ENCODE measurements at places on chromosomes 12 and 14.
A peak's percentile ranks its signal among the peaks of the same experiment; 100 is the strongest.

DNA sequence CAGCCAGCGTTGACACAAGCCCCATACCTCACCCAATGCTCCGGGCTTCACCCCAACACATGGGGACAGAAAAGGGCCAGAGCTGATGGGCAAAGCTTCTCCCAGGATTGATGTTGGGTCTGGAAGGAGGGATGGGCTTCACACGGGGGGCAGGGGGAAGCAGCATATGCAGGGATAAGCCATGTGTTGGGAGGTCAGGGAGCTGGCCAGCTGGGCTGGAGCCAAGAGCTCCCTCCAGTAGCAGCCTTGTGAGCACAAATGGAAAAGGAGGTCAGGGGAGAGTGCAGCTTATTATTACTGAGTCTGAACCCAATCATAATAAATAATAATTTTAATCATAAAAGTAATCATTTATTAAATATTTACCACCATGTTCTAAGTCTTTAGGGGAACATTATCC is 9.3 kb downstream of the PLEKHD1 start:
- no peak for DNase-seq

DNA sequence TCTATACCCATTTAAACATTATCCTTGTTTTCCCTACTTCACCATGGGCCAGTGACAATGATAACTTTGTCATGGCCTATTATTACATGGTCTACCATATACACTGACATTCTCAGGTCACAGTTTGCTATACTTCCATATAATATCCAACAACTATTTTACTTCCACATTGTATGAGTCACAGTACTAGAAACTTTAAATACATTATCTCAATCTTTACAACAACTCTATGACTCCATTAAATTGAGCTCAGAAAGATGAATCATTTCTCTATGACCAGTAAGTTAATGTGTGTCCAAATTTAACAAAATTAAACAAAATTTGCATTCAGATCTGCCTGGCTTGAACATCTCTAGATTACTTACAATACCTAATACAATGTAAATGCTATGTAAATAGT is 93.9 kb downstream of the PLEKHG7 start:
- no peak for DNase-seq

GRCh38 chr14:22597265-22597664 is 835 bp upstream of the ABHD4 start:
- no peak for DNase-seq

DNA sequence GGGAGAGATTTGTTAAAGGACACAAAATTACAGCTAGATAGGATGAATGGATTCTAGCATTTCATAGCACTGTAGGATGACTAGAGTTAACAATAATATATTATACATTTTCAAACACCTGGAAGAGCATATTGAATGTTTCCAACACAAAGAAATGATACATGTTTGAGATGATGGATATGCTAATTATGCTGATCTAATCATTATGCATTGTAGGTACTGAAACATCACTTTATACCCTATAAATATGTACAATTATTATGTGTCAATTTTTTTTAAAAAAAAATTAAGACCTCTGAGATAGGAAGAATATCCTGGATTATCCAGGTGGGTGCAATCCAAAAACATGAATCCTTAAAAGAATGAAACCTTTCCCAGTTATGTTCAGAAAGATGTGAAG is 100.3 kb upstream of the CPNE8 start:
- DNase-seq: no peak

GRCh38 chr14:85590784-85591183 is 60.8 kb downstream of the FLRT2 start:
- no peak for DNase-seq

DNA sequence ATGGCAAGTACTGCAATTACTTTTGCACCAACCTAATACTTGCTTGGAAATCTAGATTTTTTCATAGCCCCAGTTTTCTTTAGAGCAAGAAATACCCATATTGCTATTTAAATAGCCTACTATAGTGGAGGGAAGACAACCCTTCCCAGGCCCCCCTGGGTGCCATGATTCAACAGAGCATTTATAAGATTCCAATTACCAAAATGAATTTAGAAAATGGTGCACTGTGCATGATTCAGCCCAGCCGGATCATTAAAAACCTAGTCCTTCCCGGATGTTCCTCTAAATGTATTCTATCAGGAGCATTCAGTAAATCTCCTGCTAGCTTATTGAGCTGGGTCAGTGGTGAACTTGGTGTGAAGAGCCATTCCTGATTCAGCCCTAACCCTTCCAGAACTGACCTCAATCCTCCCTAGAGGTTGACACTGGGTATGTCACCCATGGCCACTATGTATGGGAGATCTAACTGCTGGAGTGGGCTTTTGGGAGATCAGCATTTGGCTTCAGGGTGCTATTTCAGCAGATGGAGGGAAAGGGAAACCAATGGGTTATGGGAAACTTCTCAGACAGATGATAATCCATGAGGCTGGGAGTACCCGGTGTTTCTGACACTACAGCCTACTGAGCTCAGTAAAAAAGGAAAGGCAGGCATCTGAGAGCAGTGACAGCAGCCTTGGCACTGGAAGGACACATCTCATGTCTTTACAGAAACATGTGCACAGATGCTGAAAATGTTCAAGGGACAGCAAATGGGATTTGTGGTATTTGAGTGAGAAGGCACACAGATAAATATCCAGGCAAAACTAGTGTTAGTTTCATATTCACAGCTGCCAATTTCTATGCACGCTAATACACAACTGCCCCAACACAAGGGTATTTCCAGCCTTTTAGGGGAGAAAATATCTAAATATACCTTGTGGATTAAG is 258.9 kb downstream of the DPF3 start:
- DNase-seq: no peak

- peak; percentile 68 for DNase-seq
Measured at GRCh38 chr14:75050852-75051555, at the start of gene MLH3. TSS of gene MLH3 (minus strand) at chr14:75051467. CDS start at chr14:75049655, 1,812 bp downstream.

DNA sequence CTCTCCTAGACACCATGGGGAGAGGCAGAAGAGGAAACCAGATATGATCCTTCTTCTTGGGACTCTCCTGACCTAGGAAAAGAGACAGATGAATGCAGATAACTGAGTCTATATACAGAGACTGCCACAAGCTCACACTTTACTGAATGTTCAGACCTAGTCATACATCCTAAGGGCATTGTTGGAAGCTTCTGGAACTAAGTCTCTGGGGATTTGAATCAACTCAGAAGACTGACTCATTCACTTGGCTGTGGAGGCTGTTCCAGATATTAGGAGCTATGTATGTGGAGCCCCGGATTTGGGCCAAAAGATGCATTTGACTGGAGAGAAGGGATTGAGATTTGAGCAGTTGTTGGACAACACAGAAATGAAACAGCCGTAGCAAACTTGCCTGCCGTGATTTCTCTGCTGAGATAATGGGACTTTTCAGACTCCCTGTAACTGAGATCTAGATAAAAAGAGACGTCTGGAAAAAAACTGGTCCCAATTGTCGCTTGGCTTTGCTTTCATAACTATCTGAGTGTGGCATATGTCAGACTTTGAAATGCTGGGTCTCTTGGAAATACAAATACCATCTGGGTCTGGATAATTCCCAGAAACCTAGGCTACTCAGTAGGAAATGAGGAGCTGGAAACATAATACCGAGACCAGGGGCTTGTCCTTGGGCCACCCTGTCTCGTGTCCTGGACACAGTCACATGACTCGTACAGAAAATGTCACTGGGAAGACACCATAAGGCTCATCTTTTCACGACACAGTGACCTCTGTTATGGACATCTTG is 396.8 kb downstream of the NUAK1 start:
- DNase-seq: no peak

GRCh38 chr14:68705741-68706283 is 87.1 kb downstream of the ZFP36L1 start:
- DNase-seq: no peak

GRCh38 chr14:101991352-101991751 is 27.0 kb downstream of the DYNC1H1 start:
- DNase-seq: no peak

DNA sequence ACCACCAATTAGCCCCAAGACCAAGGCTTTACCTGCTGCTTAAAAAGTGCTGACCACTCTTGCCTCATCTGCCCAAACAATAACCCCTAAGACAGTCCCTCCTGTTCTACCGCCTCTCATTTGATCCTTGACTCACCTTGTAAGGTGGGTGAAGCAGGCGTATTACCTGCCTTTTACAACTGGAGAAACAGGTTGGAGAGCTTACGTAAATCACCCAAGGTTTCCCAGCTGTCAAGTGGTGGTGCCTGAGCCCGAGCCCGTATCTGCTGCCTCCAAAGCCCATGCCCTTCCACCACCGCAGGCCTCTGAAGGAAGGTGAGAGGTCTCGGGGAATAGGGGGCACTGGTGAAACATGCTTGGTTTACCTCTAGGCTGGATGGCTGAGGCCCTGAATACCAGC is 36.6 kb downstream of the MAX start:
- DNase-seq: no peak

DNA sequence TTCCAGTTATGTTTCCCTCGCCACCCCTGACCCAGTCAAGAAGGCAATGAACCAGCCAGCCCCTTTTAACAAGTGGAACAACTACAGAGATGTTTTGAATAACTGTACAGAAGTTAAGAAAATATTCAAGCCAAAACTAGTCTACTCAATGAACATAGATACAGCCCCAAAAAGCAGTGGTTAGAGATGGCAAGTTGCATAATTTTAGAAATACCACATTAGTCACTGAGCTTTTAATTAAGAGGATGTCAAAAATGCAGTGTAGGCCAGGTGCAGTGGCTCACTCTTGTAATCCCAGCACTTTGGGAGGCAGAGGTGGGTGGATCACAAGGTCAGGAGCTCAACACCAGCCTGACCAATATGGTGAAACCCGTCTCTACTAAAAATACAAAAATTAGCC is 27.2 kb downstream of the PROX2 start:
- DNase-seq: no peak

GRCh38 chr12:102735104-102735503 is 181.9 kb downstream of the PAH start:
- no peak for DNase-seq

- no peak for DNase-seq
Measured at GRCh38 chr12:28089338-28089737, 100.9 kb upstream of the CCDC91 start.

- no peak for DNase-seq
Measured at GRCh38 chr14:95088665-95089064, 68.7 kb downstream of the DICER1 start.

DNA sequence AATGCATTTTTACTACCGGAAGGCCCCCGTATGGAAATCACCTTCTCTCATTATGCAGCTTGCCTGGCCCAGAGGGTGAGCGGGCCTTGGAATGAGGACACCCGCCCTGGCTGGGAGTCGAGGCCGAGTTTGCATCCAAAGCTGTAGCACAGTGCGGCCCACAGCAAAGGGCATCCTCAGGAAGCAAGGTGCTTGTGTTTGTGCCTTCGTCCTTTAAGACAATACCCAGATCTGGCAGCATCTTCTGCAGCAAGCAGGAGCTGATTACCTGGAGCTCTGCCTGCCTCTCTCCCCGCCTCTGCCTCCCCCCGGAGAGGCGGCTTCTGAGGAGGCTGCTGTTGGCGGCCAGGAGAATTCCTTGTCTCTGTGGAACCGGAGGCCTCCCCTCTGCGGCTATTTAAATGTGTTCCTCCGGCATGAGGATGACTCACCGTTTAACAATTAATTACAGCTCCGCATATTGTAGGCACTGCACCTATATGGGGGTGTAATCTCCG is 145.3 kb downstream of the CACNA1C start:
- no peak for DNase-seq

DNA sequence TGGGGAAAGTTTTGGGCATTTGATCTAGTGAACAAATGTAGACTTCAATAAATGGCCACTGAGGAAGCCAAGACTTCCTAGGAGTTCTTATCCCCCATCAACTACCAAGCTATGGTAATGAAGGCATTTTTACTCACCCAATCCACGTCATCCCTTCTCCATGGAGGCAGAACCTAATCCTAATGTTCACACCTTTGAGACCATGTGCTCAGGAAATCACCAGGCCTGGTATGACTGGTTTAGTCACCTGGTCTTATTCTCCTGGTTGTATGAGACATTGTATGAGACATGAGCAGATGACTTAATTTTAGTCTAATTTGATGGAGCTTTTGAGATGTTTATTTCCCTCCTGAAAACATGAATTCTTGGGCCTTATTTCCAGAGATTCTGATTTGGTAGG is 88.6 kb downstream of the PAX9 start:
- no peak for DNase-seq

DNA sequence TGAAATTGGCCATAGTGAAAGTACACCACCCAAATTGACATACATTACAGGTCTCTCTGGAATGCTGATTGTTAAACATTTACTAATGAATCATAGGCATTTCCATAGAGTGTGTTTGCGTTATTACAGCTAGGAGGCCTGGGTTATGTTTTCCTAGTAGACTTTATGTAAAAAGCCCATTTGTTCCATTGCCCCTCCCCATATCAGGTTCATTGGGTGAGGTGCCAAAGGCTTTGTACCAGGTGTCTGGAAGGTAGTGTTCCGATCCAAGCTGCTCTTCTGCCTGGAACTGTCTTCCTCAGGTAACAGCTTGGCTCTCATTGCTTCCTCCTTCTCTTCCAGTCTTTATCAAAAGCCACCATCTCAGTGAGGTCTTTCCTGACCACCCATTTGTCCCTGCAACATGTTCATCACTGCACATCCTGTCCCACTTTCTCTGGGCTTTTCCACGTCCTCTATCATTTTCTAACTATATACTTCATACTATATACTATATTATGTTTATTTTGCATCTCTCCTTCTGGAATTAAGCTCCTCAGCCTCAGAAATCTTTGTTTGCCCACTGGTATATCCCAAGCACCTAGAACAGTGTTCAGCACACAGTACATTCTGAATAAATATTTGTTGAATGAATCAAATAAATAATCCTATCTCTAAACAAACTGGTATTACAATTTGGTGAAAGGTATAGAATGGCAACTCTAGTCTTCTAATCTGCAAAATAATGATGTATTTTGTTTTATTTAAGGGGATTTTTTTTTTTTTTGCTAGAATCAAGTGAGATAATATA is 252.3 kb downstream of the KTN1 start:
- no peak for DNase-seq

- DNase-seq: no peak
Measured at GRCh38 chr12:74689071-74689655, 151.5 kb downstream of the ATXN7L3B start.

GRCh38 chr12:67645601-67646000 is 2.9 kb upstream of the DYRK2 start:
- DNase-seq: no peak

GRCh38 chr14:100213587-100213955 is 25.4 kb upstream of the YY1 start:
- DNase-seq: no peak

GRCh38 chr12:130672089-130672820 is 43.8 kb downstream of the RIMBP2 start:
- DNase-seq: no peak

GRCh38 chr12:4115570-4115969 is 158.0 kb upstream of the CCND2 start:
- no peak for DNase-seq

Data from effector CD4-positive, alpha-beta T cell (primary cell).